ENCODE measurements at places on chromosomes 1 and 21. TPM values are rescaled to one million over a fixed set of nuclear protein-coding genes. Genes with fewer than 3 reads are reported as not detected.

- DNase-seq: no peak
- no peaks in the 10 kb centered on the region for H3K27me3 ChIP-seq
- no peaks in the 10 kb centered on the region for H3K36me3 ChIP-seq
- no peaks in the 10 kb centered on the region for H3K4me1 ChIP-seq
- H3K4me3 ChIP-seq: no peak overlapping the region
- H3K27ac ChIP-seq: no peak overlapping the region
Observed at GRCh38 chr21:28396421-28396820, 596.3 kb downstream of the LTN1 start.

The CA6 gene
- total RNA-seq: 2.5 TPM

GRCh38 chr21:19981938-19982337, 1016.3 kb upstream of the NCAM2 start:
- H3K4me3 ChIP-seq: no peak overlapping the region
- DNase-seq: no peak
- H3K27ac ChIP-seq: no peak overlapping the region
- H3K36me3 ChIP-seq: no peaks in the 10 kb centered on the region
- no peaks in the 10 kb centered on the region for H3K27me3 ChIP-seq

DNA sequence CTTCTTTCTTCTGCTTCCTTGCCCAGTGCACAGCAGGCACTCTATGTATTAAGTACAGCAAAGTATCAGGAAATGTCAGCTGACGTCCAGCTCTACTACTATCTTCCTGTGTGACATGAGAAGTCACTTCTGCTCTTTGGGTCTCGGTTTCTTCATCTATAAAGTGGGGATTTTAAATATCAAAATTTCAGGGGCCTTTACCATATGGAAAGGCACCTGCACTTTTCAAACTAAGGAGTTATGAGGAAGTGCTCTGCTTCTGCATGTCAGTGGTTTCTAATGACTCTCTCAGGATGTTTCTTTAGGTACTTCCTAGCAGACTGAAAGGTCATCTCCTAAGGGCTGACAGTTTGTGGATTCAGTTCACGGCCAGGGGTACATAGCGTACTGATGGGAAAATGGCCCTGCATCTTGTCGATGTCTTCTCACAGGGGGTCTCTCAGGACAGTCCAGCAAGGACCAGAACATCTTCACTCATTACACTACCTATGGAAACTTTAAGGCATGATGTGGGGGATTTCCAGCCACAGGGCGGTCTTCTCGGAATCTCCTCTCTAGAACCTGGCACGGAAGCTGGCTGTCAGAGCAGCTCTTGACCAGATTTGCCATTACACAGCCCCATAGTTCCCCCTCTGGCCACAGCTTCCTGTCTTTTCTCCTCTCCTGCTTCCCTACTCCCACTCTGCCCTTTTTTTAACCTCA, 42.0 kb upstream of the MTF1 start:
- H3K27ac ChIP-seq: peak overlapping the region; percentile 90
- H3K27me3 ChIP-seq: no peaks in the 10 kb centered on the region
- peaks cover 6% of the 10 kb centered on the region for H3K36me3 ChIP-seq
- DNase-seq: no peak
- H3K4me3 ChIP-seq: peak overlapping the region; percentile 16
- peaks cover 14% of the 10 kb centered on the region for H3K4me1 ChIP-seq

The UTS2 gene
- not detected for total RNA-seq

The FCAMR gene
- not detected for total RNA-seq

DNA sequence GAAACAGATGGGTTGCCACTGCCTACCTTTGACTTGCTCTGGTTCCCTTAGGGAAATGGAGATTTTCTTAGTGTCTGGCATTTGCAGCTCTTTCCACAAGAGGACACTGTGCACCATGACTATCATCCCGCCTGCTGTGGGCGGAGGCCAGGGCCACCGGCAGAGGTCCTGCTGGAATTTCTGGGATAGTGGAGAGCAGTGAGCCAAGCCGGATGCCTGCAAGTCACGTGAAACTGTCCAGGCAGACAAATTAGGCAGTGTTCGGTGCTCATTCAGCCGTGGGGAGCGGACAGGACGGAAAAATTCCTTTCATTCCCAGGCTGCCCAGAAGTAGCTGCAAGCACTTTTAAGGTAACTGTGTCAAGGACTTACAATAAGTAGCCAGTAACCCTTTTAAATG, 43.4 kb downstream of the IGSF5 start:
- H3K36me3 ChIP-seq: no peaks in the 10 kb centered on the region
- DNase-seq: no peak
- no peak overlapping the region for H3K27ac ChIP-seq

- peak overlapping the region; percentile 59 for H3K4me3 ChIP-seq
- peaks cover 8% of the 10 kb centered on the region for H3K4me1 ChIP-seq
- no peak overlapping the region for H3K27ac ChIP-seq
- no peaks in the 10 kb centered on the region for H3K36me3 ChIP-seq
- peak; percentile 66 for DNase-seq
Observed at GRCh38 chr1:1079408-1080121, 5.5 kb upstream of the RNF223 start.

- H3K27me3 ChIP-seq: peaks cover 9% of the 10 kb centered on the region
- no peaks in the 10 kb centered on the region for H3K36me3 ChIP-seq
- DNase-seq: no peak
- no peak overlapping the region for H3K4me3 ChIP-seq
Observed at GRCh38 chr1:17281775-17282181, 26.2 kb upstream of the PADI4 start.

- DNase-seq: no peak
- no peak overlapping the region for H3K4me3 ChIP-seq
- no peak overlapping the region for H3K27ac ChIP-seq
- no peaks in the 10 kb centered on the region for H3K4me1 ChIP-seq
- no peaks in the 10 kb centered on the region for H3K36me3 ChIP-seq
- no peaks in the 10 kb centered on the region for H3K27me3 ChIP-seq
Observed at GRCh38 chr1:59173721-59174120, 123.2 kb upstream of the FGGY start.

Data from activated T-cell treated with anti-CD3 and anti-CD28 coated beads, Interleukin-2, amount 50 U/mL, for 72 hours (primary cell).